Stimulated activated CD4-positive, alpha-beta T cell treated with anti-CD3 and anti-CD28 coated beads, TNF-alpha, amount 100 ng/mL, for 24 hours (primary cell): ENCODE measurements at places on chromosomes 1 and 21.

DNA sequence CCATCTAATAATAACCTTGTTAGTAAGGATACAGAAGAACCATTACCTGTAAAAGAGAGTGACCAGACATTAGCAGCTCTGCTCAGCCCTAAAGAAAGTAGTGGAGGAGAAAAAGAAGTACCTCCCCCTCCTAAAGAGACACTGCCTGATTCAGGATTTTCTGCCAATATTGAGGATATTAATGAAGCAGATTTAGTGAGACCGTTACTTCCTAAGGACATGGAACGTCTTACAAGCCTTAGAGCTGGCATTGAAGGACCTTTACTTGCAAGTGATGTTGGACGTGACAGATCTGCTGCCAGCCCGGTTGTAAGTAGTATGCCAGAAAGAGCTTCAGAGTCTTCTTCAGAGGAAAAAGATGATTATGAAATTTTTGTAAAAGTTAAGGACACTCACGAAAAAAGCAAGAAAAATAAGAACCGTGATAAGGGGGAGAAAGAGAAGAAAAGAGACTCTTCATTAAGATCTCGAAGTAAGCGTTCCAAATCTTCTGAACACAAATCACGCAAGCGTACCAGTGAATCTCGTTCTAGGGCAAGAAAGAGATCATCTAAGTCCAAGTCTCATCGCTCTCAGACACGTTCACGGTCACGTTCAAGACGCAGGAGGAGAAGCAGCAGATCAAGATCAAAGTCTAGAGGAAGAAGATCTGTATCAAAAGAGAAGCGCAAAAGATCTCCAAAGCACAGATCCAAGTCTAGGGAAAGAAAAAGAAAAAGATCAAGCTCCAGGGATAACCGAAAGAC is 11.6 kb downstream of the SON start:
- no peak for DNase-seq

- DNase-seq = peak; percentile 78
Measured at GRCh38 chr1:15950763-15951295, 25.1 kb downstream of the ZBTB17 start.

GRCh38 chr1:69220672-69221071 is 347.1 kb upstream of the LRRC7 start:
- DNase-seq = no peak

GRCh38 chr1:54488065-54488750 is 59.8 kb upstream of the ACOT11 start:
- DNase-seq = peak; percentile 51

DNA sequence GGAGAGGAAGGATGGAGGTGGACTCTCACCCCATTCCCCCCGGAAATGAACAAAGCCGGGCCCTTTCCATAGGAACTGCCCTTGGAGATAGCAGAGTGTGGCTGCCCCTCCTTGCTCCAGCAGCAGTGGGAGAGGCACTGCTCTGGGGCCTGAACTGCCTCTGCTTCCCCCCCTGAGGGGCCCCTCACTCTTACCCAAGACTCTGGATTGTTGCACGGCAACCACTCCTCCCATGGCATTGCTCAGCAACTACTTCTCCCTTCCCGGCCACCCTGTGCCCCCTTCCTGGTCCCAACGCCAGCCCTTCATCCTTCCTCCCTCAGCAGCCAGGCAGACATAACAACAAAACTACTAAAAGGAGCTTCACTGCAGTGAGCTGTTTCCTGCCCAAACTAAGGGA is 3.0 kb upstream of the ACKR1 start:
- no peak for DNase-seq

DNA sequence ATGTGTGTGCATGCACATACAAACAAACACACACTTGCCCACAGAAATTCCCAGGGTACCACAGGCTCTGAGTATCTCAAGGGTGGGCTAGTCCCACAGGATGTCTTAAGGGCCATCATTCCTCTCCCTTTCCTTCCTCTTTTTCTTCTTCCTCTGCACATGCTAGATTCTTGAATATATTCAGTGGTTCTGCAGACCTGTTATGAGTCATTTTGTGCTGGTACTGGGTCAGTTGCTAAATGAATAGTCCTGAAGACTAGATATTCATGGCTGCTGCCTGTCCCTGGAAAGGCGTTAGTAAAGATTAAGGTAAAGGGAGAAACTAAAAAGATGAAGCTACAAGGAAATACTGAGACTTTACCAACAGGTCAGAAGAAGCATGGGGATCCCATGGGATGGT is 256.7 kb upstream of the KIAA0040 start:
- DNase-seq = no peak

GRCh38 chr1:183685112-183685713 is 32.1 kb upstream of the APOBEC4 start:
- DNase-seq = no peak

- DNase-seq = no peak
Measured at GRCh38 chr1:185573162-185573561, 161.0 kb upstream of the HMCN1 start.

GRCh38 chr1:51878308-51878615 is 265 bp downstream of the NRDC start:
- no peak for DNase-seq

DNA sequence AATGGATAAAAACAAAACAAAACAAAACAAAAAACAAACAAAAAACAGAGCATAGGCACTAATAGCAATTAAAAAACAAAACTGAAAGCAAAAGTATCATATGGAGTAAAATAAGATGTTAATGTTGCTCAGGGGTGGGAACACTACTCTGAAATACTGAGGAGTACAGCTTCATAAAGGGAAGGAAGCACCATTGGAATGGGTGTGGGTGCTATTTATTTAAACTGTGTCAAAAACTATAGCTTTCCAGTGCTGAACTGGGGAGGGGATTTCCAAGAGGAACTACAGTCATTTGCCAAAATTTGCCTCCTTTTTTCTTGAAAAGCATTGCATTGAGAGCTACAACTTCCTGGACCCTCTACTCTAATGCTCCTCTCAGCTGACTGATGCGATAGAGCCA is 40.0 kb downstream of the SPTA1 start:
- DNase-seq = no peak

- DNase-seq = no peak
Measured at GRCh38 chr1:151606384-151606783, 5.5 kb upstream of the SNX27 start.

- no peak for DNase-seq
Measured at GRCh38 chr21:34511787-34512455, at the start of gene KCNE1. KCNE1 (minus strand) TSS chr21:34512210; CDS start chr21:34449634, 62,576 bp downstream.

DNA sequence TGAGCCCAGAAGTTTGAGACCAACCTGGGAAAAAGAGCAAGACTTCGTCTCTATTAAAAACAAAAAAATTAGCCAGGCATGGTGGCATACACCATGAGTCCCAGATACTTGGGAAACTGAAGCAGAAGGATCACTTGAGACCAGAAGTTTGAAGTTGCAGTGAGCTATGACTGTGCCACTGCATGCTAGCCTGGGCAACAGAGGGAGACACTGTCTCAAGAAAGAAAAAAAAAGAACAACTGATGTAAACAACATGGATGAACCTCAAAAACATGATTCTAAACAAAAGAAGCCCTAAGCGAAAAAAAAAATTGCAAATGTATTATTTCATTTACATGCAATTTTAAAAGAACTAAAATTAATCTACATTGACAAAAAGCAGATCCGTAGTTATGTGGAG is 9.0 kb downstream of the LRRC40 start:
- no peak for DNase-seq

DNA sequence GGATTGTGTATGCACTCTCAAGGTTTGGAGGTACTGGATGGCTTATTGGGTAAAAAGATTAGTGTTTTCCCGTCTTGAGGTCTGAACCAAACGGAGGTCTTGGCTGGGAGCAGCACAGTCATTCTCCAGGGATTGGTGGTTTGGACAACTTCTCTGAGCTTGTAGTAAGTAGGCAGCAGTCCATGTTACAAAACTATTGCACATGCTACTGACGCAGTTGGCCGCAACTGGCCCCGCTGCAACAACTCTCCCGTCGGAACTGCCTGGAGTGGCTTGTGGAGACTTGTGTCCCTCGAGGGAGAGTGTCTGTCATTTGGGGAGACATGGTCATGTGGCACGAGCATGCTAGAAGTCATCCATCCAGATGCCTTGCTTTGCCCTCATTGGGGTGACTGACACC is 276.0 kb downstream of the TM2D1 start:
- DNase-seq = no peak

DNA sequence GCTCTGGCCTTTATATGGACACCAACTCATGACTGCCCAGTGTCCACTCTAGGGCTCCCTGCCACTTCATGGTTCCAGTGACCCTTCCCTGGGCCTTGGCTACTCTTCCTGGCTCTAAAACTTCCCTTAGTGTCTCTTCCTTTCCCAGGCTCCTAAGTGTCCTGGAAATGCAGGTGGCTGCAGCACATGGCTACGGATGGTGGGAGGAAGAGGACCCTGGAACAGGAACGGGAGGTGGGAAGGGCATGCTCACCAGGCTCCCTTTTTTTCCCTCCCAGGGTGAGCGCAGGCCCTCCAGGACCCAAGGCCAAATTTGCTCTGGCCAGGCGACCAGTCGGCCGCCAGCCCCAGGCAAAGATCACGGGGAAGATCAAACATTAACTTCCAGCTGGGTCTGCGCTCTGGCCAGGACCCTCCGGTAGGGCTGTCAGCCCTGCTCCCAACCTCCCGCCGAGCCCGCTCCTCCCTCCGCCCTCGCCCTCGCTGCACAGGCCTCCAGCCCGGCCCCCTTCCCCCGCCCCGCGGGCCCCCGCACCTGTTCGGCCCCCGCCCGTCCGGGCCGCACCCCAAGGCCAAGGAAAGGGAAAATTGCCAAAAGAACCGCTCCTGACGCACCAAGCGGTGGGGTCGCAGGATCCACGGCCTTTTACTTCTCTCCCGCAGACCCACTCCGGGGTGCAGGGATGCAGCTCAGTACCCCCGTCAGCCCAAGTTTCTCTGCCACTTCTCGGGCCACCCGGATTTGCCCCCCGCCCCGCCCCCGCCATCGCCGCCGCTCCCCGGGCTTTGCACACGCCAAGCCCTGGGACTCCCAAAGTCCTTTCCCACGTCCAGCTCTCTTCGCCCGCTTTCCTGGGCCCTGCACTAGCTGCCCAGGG is 894 bp downstream of the TCEA3 start:
- no peak for DNase-seq

GRCh38 chr1:176789571-176790090 is 326.7 kb downstream of the PAPPA2 start:
- no peak for DNase-seq

- no peak for DNase-seq
Measured at GRCh38 chr1:33178836-33179439, 2.9 kb downstream of the TRIM62 start.

GRCh38 chr1:31591425-31592093 is 15.2 kb downstream of the TINAGL1 start:
- DNase-seq = no peak

DNA sequence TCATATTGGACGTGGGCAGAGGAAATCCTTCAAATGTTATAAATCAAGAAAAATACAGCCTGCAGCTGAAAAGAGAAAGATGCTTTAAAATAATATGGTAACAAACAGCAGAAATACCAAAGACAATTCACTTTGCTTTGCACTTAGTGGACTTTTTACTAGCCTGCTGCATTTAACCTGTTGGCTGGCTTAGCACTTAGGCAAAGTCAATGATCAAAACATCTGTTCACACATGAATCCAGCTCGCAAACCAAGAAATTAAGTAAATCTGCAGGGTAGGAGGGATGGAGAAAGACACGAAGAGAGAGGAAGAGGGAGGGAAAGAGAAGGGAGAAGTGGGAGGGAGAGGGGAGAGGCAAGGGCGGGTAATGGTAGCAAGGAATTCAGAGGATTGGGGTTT is 103.6 kb upstream of the RAB4A start:
- no peak for DNase-seq

DNA sequence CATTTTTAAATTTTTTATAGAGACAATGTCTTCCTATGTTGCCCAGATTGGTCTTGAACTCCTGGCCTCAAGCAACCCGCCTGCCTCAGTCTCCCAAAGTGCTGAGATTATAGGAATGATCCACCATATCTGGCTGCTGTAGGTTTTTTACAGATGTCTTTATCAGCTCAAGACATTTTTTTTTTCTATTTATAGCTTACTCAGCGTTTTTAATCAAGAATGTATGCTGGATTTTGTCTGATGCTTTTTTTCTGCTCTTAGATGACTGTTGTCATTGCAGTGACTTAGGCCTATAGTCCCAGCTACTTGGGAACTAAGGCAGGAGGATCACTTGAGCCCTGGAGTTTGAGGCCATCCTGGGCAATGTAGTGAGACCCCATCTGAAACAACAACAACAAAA is 72.5 kb downstream of the POFUT2 start:
- DNase-seq = no peak

DNA sequence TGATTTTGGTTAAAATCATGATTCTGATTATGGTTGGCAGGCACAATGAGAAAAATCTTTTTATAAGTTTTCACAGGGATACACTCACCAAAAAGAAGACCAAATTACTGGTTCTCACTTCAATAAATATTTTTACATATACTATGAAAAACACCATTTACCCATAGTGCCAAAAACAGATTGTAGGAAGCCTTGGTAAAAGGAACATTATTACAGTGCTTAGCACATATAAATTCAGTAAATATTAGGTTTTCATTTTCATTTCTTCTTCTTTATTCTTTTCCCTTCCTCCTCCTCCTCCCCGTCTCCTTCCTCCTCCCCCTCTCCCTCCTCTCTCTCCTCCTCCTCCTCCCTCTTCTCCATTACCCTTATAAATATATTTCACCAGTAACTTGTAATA is 15.8 kb upstream of the SPAG17 start:
- DNase-seq = no peak

DNA sequence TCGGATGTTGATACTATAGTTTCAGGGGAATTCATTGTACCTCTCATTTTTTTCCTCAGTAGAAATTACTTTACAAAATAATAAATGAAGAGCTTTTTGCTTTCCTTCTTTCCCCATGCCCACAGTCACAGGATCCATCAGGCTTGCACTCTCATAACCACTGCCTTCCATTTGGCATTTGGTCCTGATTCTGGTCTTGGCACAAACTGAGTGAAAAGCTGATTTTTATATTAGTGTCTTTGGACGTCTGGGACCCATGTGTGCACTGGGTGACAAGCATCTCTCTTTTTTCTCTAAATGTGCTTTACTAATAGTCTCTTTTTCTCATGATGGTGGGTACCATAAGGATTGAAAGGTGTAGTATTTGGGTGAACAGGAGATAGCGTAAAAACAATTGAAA is 2.8 kb downstream of the ELAVL4 start:
- no peak for DNase-seq

- no peak for DNase-seq
Measured at GRCh38 chr1:227794817-227795192, 20.7 kb upstream of the PRSS38 start.

- no peak for DNase-seq
Measured at GRCh38 chr1:207908107-207908734, 2.7 kb downstream of the CD34 start.

- DNase-seq = no peak
Measured at GRCh38 chr1:91779548-91780021, 106.4 kb downstream of the TGFBR3 start.

GRCh38 chr1:7642781-7643529 is 128.1 kb upstream of the VAMP3 start:
- DNase-seq = no peak
